ENCODE measurements at places on chromosomes 1 and 21.

GRCh38 chr1:52182874-52183400, 41.0 kb downstream of the ZFYVE9 start:
- DNase-seq = no peak

- DNase-seq = no peak
Observed at GRCh38 chr1:63428815-63429214, 61.4 kb downstream of the ALG6 start.

DNA sequence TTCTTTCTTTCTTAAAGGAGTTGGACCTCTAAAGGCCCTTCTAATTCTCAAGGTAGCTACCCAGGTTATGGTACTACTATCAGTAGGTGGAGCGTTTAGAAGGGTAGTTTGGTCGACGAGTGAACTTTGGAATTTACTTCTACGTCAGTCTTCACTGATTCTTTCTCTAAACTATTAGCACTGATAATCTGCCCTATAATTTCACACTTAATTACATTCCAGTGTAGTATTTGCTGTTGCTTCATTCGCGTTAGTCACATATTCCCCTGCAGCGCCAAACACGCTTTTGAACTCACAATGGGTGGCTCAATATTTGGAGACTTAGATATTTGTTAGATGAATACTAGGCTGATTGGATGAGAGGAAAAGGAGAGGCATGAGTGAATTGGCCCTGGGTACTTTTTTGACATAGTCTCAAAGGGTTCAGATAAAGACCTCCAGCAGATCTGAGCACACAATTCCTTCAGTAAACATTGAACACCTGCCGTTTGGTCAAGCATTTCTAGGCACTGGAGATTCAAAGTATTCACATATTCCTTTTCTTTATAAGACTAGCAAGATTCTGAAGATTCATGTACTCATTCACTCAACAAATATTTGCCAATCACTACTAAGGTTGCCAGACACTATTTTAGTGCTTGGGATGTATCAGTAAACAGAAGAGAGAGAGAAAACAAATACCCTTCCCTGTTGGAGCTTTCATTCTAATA, 929 bp upstream of the FOXJ3 start:
- DNase-seq = peak; percentile 46

DNA sequence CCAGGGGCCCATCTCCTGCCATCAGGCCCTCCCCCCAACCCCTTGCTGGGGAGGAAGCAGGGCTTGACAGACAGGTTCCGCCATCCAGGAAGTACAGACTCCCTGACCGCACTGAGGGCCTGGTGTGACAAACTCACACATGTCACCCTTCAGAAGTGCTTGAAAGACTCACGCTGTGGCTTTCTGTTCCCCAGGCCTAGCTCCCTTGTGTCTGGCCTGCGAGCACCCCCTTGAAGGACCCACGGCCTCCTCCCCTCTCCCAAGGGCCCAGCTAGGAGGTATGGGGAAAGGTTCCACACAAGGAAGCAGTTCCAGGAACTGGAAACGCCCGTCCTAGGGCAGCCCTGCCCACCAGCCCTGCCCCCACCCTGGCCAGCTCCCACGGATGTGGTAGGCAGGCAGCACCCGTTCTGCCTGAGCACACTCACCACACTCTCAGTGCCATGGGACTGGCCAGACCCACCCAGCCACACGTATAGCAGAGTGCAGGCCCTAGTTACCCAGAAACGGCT, 26.7 kb downstream of the SLC2A1 start:
- peak; percentile 88 for DNase-seq

DNA sequence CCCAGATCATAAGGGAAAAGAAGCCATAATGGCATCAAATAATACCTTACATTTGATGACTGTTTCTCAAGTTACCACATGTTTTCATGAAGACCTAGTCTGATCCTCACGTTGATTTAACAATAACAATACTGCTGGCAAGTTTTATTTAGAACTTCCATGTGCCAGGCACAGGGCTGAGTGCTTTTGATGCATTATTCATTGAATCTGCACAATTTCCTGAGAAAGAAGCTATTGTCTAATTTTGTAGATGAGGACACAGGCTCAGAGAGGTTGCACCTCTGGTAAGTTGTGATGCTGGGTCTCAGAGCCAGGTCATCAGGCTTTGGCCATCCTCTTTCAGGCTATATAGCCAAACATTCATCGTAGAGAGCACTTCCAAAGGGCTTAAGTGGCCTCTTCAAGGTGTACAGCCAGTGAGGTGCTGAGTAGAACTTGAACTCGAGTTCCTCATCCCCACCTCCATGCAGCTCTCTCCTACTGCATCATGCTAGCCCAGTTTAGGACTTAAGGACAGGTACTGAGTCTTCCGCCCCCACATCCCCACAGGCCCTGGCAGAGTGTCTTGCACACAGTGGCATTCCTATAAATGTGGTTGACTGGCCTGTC, 8.3 kb upstream of the PEF1 start:
- no peak for DNase-seq

GRCh38 chr1:7896994-7897393, 43.6 kb downstream of the TNFRSF9 start:
- no peak for DNase-seq

DNA sequence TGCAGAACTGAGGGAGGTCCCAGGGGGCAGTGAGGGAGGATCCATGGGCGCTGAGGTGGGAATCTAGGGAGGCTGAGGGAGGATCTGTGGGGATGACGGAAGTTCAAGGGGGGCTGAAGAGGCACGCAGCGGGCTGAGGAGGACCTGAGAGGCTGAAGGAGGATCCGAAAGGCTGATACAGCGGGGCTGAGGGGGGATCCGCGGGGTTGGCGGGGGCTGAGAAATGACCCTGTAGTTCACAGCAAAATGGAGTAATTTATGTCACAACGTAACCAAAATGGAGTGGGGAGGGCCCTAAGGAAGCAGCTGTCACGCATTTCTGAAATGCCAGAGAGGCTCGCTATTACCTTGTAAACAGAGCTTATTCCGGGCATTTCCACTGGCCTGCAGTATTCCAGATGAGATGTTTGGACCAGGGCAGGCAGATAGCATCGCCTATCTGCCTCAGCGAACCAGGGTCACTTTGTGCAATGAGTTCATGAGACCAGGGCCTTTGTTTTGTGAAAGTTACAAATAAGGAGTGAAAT, 926 bp upstream of the MRPL55 start:
- no peak for DNase-seq

GRCh38 chr1:71656902-71657301, 576.1 kb upstream of the ZRANB2 start:
- DNase-seq = no peak

DNA sequence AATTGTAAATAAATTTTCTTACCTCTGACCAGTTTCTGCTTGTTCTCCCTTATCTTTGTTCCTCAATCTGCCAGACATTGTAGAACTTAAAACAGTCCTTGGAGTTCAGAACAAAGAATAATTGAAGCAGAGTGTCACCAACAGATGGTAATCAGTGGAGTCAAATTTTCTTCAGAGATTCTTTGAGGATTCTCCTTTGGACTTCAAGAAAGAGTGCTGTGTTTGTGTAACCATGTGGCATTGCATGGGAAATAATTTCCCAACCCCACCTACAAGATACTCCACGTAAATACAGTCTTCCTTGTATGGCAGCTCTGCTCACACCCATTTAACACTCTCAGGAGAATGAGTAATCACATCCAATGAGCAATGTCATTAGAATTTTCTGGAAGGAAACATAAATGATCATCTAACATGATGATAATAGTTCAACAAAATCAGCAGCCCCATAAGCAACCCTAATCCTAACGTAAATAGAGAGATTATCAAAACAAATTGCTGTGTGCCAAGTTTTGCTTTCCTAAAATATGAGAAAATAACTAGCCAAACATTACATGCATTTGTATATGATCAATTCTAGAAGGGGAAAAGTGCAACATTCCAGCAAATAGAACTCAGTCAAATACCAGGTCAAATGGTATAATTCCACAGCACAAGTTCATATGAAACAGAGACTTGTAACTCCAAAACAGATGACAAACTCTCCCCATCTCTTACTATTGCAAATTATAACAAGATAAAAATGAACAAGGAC, 6.9 kb upstream of the DENND1B start:
- no peak for DNase-seq

GRCh38 chr1:14848625-14849024, 250.1 kb downstream of the KAZN start:
- DNase-seq = no peak

DNA sequence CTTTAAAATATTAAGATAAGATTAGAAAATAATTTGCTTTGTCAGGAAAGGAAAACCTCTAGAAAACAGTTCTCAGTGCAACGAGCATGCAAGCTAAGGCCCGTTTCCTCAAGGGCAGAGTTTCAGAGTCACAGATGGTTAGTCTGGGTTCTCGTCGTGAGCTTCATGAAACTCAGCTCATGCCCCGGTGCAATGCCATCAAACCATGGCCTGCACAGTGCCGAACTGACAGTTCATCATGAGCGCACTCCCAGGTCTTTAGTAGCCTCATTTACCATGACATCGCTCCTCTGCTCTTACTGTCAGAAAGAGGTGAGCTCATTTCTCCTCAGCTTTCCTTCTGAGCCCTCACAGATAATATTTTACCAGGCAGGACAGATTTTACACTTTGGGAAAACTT, 319.2 kb downstream of the NTNG1 start:
- no peak for DNase-seq

DNA sequence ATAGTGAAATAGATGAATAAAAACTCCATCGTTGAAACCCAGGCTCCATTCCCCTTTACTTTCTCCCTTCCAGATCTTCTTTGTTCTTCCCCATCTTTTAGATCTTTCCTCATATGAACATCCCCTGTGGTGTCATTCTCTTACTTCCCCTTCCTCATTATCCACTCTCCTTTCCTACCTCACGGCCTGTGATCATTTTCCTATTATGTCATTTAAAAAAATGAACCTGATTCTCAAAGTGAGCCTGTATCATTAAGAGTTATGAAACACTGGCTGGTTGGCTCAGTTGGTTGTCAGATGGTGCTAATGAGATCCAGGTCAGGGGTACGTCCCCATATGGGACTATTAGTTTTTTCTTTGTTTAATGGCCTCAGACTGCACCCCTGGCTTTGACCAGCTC, 38.3 kb downstream of the TCEANC2 start:
- no peak for DNase-seq

GRCh38 chr1:226629210-226629895, 80.8 kb downstream of the STUM start:
- DNase-seq = no peak

DNA sequence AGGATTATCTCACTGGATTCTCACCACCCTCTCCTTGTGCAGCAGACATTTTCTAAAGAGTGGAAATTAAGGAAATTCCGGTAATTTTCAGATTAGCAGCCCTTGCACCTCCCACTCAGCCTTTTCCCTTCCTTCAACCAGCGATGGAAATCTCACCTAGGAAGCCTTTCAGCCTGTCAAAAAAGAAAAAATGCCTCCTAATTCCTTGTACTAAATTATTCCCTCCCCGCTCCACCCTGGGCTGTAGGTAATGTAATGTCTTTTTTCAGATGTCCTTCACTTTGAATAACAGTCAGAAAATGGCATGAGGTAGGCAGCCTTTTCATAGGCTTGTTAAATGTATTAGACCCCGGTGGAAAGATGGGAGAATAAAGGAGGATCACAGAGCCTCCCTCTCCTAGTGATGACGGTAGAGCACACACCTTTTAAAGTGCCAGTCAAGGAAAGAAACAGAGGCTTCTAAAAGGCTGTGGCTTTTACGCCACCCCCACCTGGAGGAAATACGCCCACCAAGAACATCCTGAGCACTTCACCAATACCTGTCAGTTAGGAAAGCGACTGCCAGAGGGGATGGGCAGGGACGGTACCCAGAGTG, 62.8 kb upstream of the NEK2 start:
- DNase-seq = no peak

DNA sequence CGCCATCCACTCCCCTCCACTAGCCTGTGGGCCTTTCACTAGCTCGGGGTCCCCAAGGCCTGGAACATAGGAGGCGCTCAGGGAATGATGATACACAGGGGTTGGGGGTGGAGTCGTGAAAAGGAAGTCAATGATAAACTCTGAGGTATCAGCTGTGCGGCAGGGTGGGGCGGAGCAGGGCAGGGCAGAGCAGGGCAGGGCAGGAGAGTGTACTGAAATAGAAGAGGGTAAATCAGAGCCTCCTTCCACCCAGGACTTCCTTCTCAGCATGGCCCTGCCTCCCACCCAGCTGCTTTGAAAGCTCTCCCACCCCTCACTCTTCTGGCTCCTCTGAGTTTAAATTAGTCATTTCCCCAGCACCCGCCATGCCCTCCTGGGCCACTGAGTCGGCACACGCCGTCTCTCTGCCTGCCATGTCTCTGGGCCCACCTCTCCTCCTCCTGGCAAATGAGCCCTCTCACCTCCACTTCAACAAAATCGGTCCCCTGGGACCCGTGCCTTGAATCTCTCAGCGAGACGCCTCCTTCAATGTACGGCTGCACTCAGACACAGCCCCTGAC, 16.9 kb downstream of the CAPZB start:
- peak; percentile 68 for DNase-seq

DNA sequence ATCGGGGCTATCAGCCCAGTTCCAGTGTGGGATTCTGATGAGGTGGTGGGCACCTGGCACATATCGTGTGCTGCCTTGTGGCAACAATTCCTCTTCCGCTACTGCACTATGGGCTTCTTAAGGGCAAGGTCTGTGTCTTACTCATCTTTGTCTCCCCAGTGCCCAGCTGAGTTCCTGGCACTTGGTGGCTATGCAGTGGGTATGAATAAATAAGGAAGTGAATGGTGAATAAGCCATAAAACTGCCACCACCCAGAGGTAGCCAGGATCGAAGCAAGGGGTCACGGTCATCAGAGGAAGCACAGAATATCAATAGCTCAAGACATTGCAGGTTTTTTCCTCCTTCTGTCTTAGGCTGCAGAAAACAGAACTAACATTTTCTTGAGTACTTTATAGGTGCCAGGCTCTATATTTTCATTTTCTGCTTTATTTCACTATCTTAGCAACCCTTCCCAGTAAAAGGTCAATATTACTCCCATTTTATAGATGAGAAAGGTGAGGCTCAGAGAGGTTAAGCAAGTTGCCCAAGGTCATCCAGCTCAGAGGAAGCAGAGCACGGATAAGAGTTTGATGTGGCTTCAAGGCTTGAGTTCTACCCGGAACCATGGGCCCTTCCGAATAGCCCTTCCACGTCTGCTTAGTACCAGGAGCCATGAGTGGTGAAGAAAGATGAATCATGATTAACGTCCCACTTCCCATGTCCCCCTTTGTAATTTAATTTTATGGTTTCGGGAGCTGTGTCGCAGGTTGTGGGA, 10.2 kb downstream of the C1orf94 start:
- no peak for DNase-seq

DNA sequence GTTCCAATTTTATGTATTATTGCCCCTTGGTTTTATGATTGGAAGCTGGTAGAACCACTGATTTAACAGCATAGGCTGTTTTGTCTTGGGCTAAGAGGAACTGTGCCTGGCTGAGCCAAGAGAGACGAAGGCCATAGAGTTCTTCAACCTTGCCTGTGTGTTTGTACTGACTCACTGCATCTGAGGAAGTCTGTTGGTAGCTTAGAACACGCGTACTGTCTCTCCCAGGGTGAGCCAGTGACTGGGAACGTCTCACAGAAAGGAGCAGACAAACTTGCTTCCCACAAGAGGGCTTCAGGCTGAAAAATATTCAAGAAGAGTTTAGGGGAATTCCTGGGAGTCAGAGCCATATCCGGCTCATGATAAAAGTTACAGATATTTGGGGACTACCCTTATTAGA, 14.9 kb downstream of the TMEM51 start:
- DNase-seq = no peak

Data from hematopoietic multipotent progenitor cell treated with erythropoietin and hydrocortisone succinate and interleukin-3 and kit ligand, for 8 days (in vitro differentiated cells).